ENCODE measurements at places on chromosomes 12 and 14. TPM values are rescaled to one million over a fixed set of nuclear protein-coding genes. Genes with fewer than 3 reads are reported as not detected.

The NKX2-1 gene
- total RNA-seq, result not detected

The MYH6 gene
- total RNA-seq, result not detected

The DLST gene
- total RNA-seq, result 92.1 TPM

The SPIC gene
- total RNA-seq, result not detected

The CLEC6A gene
- not detected for total RNA-seq

The COQ5 gene
- 26.4 TPM for total RNA-seq

The SLC6A13 gene
- 0.11 TPM for total RNA-seq

The CLECL1 gene
- not detected for total RNA-seq

The ACOT6 gene
- not detected for total RNA-seq

The HIGD1C gene
- total RNA-seq, result not detected

The RBM25 gene
- 57.5 TPM for total RNA-seq

The CTSG gene
- total RNA-seq, result not detected

The GPR68 gene
- 0.12 TPM for total RNA-seq

The OR4K13 gene
- total RNA-seq, result not detected

The CDH24 gene
- total RNA-seq, result 5.2 TPM

The CCDC175 gene
- not detected for total RNA-seq

The HVCN1 gene
- total RNA-seq, result 0.70 TPM

The POTEG gene
- total RNA-seq, result not detected

The TSPAN8 gene
- 0.67 TPM for total RNA-seq

The SSPN gene
- total RNA-seq, result 0.54 TPM

The IFNG-AS1 gene
- total RNA-seq, result not detected

The PLD4 gene
- total RNA-seq, result not detected

The ELK3 gene
- total RNA-seq, result 60.0 TPM

The CELA1 gene
- not detected for total RNA-seq

The INTS13 gene
- 32.9 TPM for total RNA-seq

The CATSPERB gene
- not detected for total RNA-seq

The SLC6A12 gene
- 1.3 TPM for total RNA-seq

The NTS gene
- total RNA-seq, result 94.8 TPM

The OR4E2 gene
- total RNA-seq, result not detected

The SLC38A4 gene
- total RNA-seq, result not detected

The RNF41 gene
- 24.4 TPM for total RNA-seq

The KRT2 gene
- total RNA-seq, result not detected

The KLHL33 gene
- not detected for total RNA-seq

The CABP1 gene
- total RNA-seq, result not detected

The IGFBP6 gene
- total RNA-seq, result 206 TPM

The MIP gene
- not detected for total RNA-seq

The CMA1 gene
- total RNA-seq, result not detected

The FOXG1 gene
- total RNA-seq, result 0.17 TPM

The PMEL gene
- total RNA-seq, result 1.4 TPM

The OTUB2 gene
- total RNA-seq, result 4.4 TPM

The BCL11B gene
- total RNA-seq, result 0.24 TPM

The PRKD1 gene
- 2.6 TPM for total RNA-seq

The PZP gene
- total RNA-seq, result not detected

The OR6C2 gene
- total RNA-seq, result not detected

The TAS2R10 gene
- total RNA-seq, result not detected

All from A549 treated with RU486 at 1 μM for 4 hours (cell line).